ENCODE measurements at places on chromosomes 16 and 17.

DNA sequence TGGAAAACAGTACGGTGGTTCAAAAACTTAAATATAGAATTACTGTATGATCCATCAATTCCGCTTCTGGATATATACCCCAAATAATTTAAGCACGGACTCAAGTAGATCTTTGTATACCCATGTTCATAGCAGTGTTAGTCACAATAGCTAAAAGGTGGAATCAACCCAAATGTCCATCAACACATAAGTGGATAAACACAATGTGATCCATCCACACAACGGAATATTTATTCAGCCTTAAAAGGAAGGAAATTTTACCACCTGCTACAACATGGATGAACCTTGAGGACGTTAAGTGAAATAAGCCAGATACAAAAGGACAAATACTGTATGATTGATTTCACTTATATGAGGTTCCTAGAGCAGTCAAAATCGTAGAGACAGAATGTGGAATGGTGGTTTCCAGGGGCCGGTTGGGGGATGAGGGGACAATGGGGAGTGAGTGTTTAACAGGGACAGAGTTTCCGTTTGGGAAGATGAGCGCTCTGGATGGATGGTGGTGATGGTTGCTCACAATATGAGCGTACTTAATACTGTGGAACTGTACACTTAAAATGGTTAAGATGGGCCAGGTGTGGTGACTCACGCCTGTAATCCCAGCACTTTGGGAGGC, 5.4 kb upstream of the RNF222 start:
- no peak for DNase-seq

- no peak for DNase-seq
Measured at GRCh38 chr16:64969221-64969620, 152.6 kb downstream of the CDH11 start.

DNA sequence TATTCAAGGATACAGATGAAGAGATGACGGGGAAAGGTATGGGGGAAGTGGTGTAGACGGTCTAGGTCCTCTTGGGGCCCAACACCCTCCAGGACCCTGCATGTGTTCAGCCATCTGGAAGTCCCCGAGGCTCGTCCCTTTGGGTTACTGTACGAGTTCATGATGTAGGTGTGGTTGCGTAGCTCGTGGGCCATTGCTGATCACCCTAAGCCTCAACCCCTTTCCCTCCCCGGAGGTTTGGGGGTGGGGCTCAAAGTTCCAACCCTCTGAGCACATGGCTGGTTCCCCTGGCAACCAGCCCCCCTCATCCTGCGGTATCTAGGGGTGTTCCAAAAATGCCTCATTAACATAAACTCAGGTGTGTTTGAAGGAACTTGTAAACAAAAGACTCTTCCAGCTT, 98.8 kb upstream of the METRNL start:
- DNase-seq, result no peak

- no peak for DNase-seq
Measured at GRCh38 chr16:22788193-22788530, 25.8 kb upstream of the HS3ST2 start.

DNA sequence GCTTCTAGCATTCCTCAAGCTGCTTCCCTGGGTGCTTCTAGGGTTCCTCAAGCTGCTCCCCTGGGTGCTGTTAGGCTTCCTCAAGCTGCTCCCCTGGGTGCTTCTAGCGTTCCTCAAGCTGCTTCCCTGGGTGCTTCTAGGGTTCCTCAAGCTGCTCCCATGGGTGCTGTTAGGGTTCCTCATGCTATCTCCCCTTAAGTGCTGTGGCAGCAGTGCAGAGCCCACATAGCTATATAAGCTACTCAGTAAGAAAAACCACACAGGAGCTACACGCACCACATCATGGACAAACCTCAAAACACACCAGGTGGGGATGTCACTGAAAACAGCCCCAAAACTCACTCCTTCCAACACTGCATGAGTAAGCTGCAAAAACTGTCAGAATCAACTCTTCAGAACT, 35.2 kb downstream of the ANKRD11 start:
- DNase-seq, result no peak

- DNase-seq, result no peak
Measured at GRCh38 chr17:58569196-58569595, 54.8 kb upstream of the MTMR4 start.

DNA sequence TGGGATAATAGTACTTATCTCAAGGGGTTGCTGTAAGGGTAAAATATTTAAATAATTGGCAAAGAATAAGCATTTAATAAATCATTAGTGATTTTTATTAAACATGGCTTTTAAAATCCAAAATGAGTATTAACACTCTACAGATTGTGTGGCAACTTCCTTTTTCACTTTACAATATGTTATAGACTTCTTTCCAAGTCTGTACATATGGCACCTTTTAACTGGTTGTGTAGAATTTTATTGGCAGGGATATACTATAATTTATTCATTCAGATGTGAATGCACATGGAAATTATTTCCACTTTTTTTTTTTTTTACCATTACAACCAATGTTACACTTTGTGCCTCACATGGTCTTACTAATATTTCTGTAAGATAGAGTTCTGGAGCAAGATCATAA, 15.7 kb upstream of the NLRP1 start:
- DNase-seq, result no peak

GRCh38 chr16:87842209-87842869, 27.0 kb downstream of the SLC7A5 start:
- no peak for DNase-seq

DNA sequence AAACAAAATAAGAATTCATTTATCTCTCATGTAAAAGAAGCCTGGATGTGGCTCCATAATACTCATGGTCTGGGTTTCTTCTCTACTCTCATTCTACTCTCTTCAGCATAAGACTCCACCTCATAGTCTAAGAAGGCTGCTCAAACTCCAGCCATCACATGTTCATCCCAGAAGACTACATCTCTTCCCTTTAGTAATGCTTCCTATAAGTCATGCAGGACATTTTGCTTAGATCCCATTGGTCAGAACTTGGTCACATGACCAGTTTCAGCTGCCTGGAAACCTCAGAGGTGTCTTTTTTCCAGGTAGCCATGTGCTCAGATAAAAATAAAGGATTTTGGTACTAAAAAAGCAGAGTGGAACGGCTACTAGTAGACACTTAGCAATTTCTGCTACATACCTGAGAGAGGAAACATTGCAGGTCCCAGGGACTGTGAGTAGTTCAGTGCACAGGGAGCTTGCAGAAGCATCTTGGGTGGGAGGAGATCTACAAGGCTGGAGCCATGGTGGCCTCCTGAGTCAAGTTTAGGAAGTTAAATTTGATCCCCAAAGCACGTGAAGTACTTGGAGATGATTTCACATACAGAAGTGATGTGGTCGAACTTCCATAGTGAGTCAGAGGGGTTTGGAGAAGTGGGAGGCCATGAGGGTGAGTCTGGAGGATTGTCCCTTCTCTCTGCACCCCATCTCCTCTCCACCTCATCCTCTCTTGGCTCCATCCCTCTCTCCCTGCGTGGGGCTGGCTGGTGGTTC, 110.2 kb downstream of the CCDC182 start:
- no peak for DNase-seq

- DNase-seq, result no peak
Measured at GRCh38 chr17:59832883-59833379, 59.8 kb downstream of the TUBD1 start.

DNA sequence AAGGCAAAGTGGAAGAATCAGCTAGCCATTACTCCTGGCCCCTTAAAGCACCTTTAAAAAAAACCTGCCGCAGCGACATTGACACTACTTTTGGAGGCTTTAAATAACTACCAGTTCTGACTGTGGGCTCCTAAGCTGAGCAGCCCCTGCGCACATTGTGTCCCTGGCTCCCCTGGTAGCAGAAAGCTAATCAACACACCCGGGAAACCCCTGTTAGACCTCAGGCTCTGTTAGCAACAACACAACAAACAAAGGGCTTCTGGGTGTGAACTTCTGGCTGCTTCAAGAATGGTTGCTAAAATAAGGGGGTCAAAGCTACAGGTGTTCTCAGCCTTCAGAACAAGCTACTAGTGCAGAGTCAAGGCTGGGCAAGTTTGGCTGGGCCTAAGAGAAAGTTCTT, 83.6 kb downstream of the TMEM100 start:
- DNase-seq, result no peak

- DNase-seq, result no peak
Measured at GRCh38 chr16:56057151-56057550, 134.1 kb upstream of the GNAO1 start.

DNA sequence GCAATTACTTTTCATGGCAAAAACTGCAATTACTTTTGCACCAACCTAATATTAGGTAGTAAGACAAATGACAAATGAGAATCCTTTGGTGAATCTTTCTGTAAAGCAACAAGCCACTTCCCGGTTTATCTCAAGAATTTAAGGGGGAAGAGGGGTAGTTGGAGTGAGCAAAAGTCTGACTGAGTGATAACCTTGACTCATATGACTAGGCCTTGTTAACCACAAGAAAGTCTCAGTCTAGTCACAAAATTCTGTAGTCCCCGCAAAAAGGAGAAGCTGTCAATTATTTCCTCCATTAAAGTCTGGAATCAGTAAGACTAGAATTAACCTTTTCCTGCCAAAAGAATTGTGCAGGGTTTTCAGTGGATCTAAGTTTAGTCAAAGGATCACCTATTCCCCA, 72.2 kb upstream of the GNAO1 start:
- DNase-seq, result no peak

GRCh38 chr17:44097110-44097958, 26.1 kb downstream of the HDAC5 start:
- DNase-seq, result no peak

GRCh38 chr17:9389111-9389527, 186.5 kb downstream of the STX8 start:
- no peak for DNase-seq

GRCh38 chr16:21338537-21339268, 60.6 kb upstream of the CRYM start:
- no peak for DNase-seq

GRCh38 chr17:41448506-41448905, 7.7 kb upstream of the KRT38 start:
- no peak for DNase-seq

DNA sequence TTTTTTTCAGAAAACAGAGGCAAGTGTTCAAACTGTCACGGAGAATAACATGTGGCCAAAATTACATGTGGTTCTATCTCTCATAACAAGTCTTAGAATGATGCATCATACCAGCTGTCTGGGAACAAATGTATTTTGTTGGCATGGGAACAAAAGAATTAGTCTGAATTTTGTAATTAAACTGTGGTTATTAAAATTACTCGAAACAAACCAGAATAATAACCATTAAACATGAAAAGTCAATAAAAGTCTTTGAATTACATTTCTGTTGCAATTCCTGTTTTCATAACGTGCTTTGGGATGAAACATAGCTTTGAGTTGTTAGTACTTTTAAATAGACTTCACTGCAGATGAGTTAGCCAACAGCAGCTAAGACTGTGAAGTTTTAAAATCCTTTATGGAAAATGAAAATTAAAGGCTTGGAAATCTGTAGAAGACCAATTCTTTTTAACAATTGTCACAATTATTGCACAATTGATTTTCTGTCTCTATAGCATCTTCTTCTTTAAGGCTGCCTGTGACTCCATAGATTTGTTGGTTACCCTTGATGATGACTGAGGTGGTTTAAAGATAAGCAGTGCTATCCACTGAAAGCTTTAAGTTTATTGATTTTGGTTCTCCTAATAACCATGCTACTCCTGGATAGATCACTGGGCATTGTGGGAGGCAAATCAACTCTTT, 117.9 kb upstream of the AXIN2 start:
- no peak for DNase-seq

GRCh38 chr17:80668375-80669148, 123.9 kb downstream of the RPTOR start:
- DNase-seq, result no peak

GRCh38 chr17:76145231-76146052, 4.4 kb upstream of the FOXJ1 start:
- peak; percentile 28 for DNase-seq

GRCh38 chr17:66830451-66830850, 4.5 kb upstream of the CACNG5 start:
- DNase-seq, result no peak

GRCh38 chr16:79811541-79811940, 211.0 kb upstream of the MAF start:
- DNase-seq, result no peak

DNA sequence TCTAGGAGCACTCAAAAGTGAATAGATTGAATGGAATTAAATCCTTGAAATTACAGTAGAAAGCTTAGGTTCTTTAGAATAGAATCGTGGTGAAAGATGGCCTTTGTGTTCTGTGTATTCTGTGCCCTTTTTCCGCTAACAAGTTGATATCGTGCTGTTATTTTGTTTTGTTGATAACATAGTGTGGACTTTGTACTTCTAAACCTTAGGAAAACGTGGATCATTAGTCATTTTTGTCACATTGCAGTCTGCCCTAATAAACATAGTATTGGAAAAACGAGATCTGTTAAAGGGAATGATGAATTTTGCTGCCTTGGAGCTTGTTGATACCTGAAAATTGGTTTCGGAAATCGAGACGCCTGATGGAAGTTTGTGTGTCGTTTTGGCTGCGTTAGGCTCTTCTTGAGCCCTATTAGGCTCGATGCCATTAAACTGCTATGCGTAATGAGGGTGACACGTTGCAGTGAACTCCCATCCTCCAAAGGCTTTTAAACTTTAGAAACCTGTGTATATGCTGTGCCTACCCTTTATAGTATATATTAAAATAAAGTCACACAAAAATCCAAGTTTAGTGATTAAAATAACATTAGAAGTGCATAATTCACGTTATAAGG, 145.7 kb downstream of the PRKCA start:
- no peak for DNase-seq

GRCh38 chr16:81335669-81336068, 20.9 kb downstream of the GAN start:
- no peak for DNase-seq

GRCh38 chr17:71976011-71976649, 144.7 kb upstream of the SOX9 start:
- no peak for DNase-seq

- DNase-seq, result no peak
Measured at GRCh38 chr16:67259705-67260104, 10.9 kb downstream of the SLC9A5 start.

- DNase-seq, result no peak
Measured at GRCh38 chr16:56136256-56136655, 55.0 kb upstream of the GNAO1 start.

GRCh38 chr17:55774846-55775271, 24.0 kb downstream of the PCTP start:
- no peak for DNase-seq

- no peak for DNase-seq
Measured at GRCh38 chr16:19184823-19185509, 16.9 kb downstream of the SYT17 start.

DNA sequence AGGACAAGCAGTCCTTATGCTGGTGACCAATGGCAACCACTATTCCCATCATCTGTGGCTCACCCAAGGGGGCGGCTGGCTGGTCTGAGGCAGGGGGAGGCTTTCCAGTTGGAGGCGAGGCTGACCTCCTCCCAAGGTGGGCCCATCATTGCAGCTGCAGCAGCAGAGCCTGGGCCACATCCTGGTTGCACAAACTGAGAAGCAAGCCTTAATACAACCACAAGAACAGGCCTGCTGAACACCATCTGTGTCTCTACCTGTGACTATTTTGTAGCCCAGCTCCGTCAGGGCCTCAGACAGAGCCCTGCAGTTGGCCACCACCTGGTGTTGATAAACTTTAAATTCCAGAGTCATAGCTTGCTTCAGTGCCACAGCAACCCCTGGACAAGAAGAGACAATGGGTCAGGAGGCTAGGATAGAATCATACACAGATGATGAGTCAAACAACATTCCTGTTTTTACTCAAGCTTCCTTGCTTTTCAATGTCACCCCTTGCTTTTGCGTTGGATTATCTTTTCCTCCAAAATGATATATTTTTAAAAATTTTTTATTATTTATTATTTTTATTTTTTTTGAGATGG, 17.9 kb downstream of the SMCR8 start:
- DNase-seq, result no peak

All from stimulated activated CD4-positive, alpha-beta T cell treated with anti-CD3 and anti-CD28 coated beads, Interleukin-1b, Interleukin-23, amount 100 ng/mL, for 24 hours (primary cell).